MM.1S (cell line): ENCODE measurements at places on chromosomes 7 and 10.

DNA sequence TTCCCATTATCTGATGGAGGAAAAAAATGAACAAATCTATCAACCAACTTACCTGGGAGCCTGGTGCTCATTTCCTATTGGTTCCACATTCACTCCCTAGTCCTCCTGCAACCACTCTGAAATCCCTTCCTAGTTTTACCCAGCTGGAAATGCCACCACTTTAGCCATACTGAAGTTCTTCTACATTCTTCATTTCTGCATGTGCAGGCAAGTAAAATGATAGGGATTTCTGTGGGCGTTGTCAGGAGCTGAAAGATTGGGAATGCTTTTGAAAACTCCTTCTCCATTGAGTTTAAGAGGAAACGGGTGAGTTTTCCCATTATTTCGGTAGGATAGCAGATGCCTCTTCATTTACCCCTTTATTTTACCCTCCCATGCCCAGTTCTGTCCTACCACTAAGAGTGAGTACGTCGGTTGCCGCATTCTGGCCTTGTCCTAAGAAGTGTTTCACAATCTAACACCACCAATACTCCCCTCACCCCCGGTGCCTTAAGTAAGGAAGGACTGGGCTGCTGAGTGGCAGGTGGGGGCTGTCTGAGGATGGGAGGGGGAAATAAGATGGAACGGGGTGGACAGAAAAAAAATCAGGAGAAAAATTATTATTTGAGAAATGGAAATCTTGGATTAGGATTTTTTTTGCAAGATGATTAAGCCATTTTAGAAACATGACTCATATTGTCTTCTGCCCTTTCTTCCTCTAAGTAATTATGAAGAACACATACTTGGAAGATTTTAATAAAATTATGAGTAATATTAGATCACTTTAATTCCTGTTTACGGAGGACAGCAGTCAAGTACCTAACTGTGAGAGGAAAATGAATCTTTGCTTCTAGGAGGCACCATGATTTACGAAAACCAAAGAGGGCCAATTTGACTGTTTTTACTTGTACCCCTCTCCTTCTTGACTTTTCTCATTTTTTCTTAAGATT, 13.2 kb upstream of the TAS2R60 start:
- no peaks in the 10 kb centered on the region for H3K36me3 ChIP-seq
- DNase-seq, result no peak

GRCh38 chr10:9508606-9509005, 1454.1 kb downstream of the GATA3 start:
- no peaks in the 10 kb centered on the region for H3K27me3 ChIP-seq
- H3K4me3 ChIP-seq, result no peak overlapping the region
- no peaks in the 10 kb centered on the region for H3K4me1 ChIP-seq
- DNase-seq, result no peak
- no peaks in the 10 kb centered on the region for H3K36me3 ChIP-seq

GRCh38 chr10:110918643-110919348, at the start of gene BBIP1:
Gene BBIP1 (minus strand): TSS chr10:110919180. CDS start chr10:110918157, 1,023 bp downstream.
- H3K27me3 ChIP-seq, result no peaks in the 10 kb centered on the region
- H3K27ac ChIP-seq, result peak within 1 kb of the TSS; percentile 98
- DNase-seq, result peak; percentile 100
- peaks cover 9% of the 10 kb centered on the region for H3K4me1 ChIP-seq
- peak within 1 kb of the TSS; percentile 97 for H3K4me3 ChIP-seq

DNA sequence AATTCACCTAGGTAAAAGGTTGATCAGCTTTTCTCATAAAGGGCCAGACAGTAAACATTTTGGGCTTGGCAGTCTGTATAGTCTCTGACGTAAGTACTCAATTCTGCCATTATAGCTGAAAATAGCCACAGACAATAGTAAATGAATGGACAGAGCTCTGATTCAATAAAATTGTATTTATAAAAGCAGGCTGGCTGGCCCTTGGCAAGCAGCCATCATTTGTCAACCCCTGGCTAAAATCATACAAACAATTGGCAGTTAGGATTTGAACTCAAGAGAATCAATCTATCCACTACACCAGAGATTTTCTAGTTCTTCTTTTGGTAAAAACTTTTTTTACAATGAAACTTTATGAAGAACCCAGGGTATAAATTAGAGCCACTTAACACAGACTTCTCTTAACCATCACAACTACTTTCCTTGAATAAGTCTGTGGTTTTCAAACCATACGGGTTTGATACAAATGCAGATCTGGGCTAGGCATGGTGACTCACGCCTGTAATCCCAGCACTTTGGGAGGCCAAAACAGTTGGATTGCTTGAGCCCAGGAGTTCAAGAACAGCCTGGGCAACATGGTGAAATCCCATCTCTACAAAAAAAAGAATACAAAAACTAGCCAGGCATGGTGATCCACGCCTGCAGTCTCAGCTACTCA, 124.5 kb downstream of the SLC16A9 start:
- no peak overlapping the region for H3K27ac ChIP-seq
- H3K36me3 ChIP-seq, result no peaks in the 10 kb centered on the region
- no peaks in the 10 kb centered on the region for H3K4me1 ChIP-seq
- H3K27me3 ChIP-seq, result no peaks in the 10 kb centered on the region
- no peak for DNase-seq

GRCh38 chr7:95395755-95396135, 430 bp downstream of the PON3 start:
- no peaks in the 10 kb centered on the region for H3K27me3 ChIP-seq
- no peak overlapping the region for H3K27ac ChIP-seq
- no peak overlapping the region for H3K4me3 ChIP-seq
- no peaks in the 10 kb centered on the region for H3K36me3 ChIP-seq
- no peaks in the 10 kb centered on the region for H3K4me1 ChIP-seq

DNA sequence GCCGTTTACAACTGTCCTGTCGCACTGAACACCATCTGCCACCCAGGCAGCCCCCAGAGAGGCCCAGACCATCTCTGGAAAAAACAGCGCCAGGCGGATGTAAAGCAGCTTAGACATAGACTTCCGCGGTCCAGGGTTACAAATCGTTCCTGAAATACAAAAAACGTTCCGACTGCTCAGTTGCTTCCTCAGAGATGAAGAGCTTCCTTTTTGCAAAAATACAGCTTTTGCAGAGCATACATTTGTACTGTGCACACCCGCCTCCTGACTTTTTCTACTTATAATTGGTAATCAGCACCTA, 11.4 kb downstream of the DAGLB start:
- peaks cover 9% of the 10 kb centered on the region for H3K36me3 ChIP-seq
- H3K4me1 ChIP-seq, result peaks cover 33% of the 10 kb centered on the region
- H3K27ac ChIP-seq, result peak overlapping the region; percentile 96
- no peaks in the 10 kb centered on the region for H3K27me3 ChIP-seq
- peak overlapping the region; percentile 41 for H3K4me3 ChIP-seq

DNA sequence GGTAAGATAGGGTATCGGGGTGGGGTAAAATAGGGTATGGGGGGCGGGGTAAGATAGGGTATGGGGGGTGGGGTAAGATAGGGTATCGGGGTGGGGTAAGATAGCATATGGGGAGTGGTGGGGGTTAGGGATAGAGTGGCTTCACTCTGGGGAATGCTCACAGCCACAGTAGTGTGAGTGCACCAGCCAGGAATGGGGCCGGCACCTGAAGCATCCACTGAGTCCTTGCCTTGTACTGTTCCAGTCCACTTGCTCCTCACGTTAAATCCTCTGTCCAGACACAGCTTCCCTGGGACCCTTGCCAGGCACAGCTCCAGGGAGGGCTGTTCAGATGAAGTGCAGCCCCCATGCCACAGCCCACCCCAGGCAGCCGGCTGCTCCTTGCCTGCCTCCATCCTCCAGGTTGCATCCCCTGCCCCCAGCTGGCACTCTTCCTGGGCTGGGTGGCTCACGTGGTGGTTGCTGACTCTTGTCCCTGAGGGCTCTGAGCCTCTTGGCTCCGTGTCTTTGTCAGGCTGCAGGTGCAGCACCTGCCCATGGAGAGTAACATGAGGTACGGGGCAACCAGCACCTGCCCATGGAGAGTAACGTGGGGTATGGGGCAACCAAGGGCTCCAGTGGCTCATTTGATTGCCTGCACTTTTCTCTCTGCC, 268.4 kb downstream of the TCERG1L start:
- no peak for DNase-seq
- no peaks in the 10 kb centered on the region for H3K4me1 ChIP-seq
- no peaks in the 10 kb centered on the region for H3K27me3 ChIP-seq
- H3K27ac ChIP-seq, result no peak overlapping the region
- no peak overlapping the region for H3K4me3 ChIP-seq

- no peaks in the 10 kb centered on the region for H3K4me1 ChIP-seq
- no peak overlapping the region for H3K27ac ChIP-seq
- H3K27me3 ChIP-seq, result no peaks in the 10 kb centered on the region
- DNase-seq, result no peak
Observed at GRCh38 chr7:82506702-82507101, 63.1 kb upstream of the CACNA2D1 start.

DNA sequence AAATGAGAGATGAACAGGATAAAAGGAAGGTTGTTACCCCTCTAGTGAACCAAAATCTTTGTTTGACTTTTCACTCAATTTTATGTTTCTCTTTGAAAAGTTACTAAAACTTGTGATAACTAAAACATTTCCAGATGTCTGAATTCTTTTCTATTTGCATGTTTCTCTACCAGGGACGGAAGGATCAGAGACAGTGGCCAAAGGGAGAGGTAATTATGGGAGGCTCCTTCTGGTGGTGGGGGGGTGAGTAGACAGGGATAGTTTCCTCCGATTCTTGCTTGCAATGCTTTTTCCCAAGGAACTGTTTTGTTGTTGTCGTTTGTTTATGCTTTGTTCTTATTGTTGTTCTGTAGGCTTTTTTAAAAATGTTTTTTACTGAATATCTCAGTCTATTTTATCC, 374.8 kb downstream of the INHBA start:
- no peak overlapping the region for H3K27ac ChIP-seq
- H3K4me1 ChIP-seq, result no peaks in the 10 kb centered on the region
- no peak for DNase-seq
- H3K27me3 ChIP-seq, result no peaks in the 10 kb centered on the region
- H3K36me3 ChIP-seq, result no peaks in the 10 kb centered on the region

- no peaks in the 10 kb centered on the region for H3K36me3 ChIP-seq
- no peak overlapping the region for H3K27ac ChIP-seq
- H3K4me3 ChIP-seq, result no peak overlapping the region
- peaks cover 23% of the 10 kb centered on the region for H3K27me3 ChIP-seq
- no peaks in the 10 kb centered on the region for H3K4me1 ChIP-seq
Observed at GRCh38 chr7:74051629-74052410, 23.8 kb downstream of the ELN start.

- peak; percentile 35 for DNase-seq
- peaks cover 62% of the 10 kb centered on the region for H3K4me1 ChIP-seq
- peak overlapping the region; percentile 94 for H3K27ac ChIP-seq
- no peaks in the 10 kb centered on the region for H3K27me3 ChIP-seq
- peak overlapping the region; percentile 18 for H3K4me3 ChIP-seq
Observed at GRCh38 chr10:70575486-70575873, 27.1 kb downstream of the PRF1 start.

DNA sequence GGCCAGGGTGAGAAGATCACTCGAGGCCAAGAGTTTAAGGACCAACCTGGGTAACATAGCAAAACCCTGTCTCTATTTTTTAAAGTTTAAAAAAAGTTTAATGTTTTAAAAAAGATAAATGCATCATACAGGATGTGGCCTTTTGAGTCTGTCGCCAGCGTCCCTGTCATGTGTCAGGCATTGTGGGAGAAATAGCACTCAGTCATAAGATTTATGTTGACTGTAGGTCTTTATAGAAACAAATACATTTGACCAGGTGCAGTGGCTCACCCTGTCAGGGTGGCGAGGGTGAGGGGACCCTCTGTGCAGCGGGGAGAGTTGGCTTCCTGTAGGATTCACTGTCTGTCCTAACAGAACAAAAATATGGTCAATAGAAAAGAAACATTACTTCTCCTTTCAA, 63.5 kb upstream of the SH2B2 start:
- H3K4me3 ChIP-seq, result no peak overlapping the region
- no peak for DNase-seq
- no peak overlapping the region for H3K27ac ChIP-seq

- no peak overlapping the region for H3K27ac ChIP-seq
- H3K36me3 ChIP-seq, result no peaks in the 10 kb centered on the region
- H3K4me3 ChIP-seq, result no peak overlapping the region
Observed at GRCh38 chr10:60314069-60314940, 75.4 kb downstream of the ANK3 start.

DNA sequence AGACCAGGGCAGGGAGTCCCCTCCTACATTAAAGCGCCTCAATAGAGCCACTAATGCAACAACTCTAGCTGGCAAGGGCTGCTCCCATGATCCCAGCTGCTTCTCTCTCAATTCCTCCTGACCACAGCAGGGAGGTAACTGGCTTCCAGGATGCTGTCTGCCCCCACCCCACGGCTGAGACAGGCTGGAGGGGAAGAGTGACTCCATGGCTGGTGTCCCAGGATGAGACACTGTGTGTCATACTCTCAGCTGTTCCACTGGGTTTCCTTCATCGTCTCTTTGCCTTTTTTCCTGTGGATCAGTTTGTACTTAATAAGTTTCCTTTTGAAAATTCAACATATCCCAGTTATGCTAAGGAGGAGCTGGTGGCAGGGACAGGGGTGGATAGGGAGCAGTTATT, 27.7 kb upstream of the MYH16 start:
- no peaks in the 10 kb centered on the region for H3K4me1 ChIP-seq
- H3K27me3 ChIP-seq, result no peaks in the 10 kb centered on the region
- DNase-seq, result no peak
- no peak overlapping the region for H3K4me3 ChIP-seq

GRCh38 chr10:18767981-18768380, 108.8 kb downstream of the ARL5B start:
- H3K4me1 ChIP-seq, result no peaks in the 10 kb centered on the region
- no peak overlapping the region for H3K27ac ChIP-seq
- H3K4me3 ChIP-seq, result no peak overlapping the region
- no peaks in the 10 kb centered on the region for H3K36me3 ChIP-seq

GRCh38 chr7:105636982-105637381, 55.7 kb upstream of the EFCAB10 start:
- no peak for DNase-seq
- no peaks in the 10 kb centered on the region for H3K36me3 ChIP-seq
- no peak overlapping the region for H3K4me3 ChIP-seq

- H3K4me3 ChIP-seq, result no peak overlapping the region
- no peak overlapping the region for H3K27ac ChIP-seq
- DNase-seq, result no peak
- H3K36me3 ChIP-seq, result no peaks in the 10 kb centered on the region
- no peaks in the 10 kb centered on the region for H3K27me3 ChIP-seq
Observed at GRCh38 chr10:45239642-45240041, 75.8 kb downstream of the OR13A1 start.

DNA sequence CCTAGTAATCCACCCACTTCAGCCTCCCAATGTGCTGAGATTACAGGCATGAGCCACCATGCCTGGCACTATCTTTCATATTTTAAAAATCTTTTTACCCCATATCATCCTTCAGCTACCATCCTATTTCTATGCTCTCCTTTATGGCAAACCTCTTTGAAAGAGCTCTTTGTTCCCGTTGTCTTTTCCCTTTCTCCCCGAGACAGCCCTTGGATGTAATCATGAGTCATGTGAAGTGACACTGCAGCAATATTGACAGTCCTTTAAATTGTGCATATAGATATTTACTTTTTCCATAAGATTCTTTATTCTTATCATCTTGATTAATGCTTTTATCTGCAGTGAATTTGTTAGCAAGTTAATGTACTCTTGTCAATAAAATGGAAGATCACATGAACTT, 286.6 kb downstream of the ANKRD7 start:
- no peaks in the 10 kb centered on the region for H3K27me3 ChIP-seq
- no peak for DNase-seq
- no peaks in the 10 kb centered on the region for H3K4me1 ChIP-seq
- H3K36me3 ChIP-seq, result no peaks in the 10 kb centered on the region
- no peak overlapping the region for H3K4me3 ChIP-seq

- H3K4me3 ChIP-seq, result no peak overlapping the region
Observed at GRCh38 chr10:70424320-70424719, 17.2 kb downstream of the NODAL start.
